ENCODE measurements at places on chromosomes 3 and 15.

GRCh38 chr3:53570709-53571108 lies 76.3 kb downstream of the CACNA1D start:
- no peak for DNase-seq

DNA sequence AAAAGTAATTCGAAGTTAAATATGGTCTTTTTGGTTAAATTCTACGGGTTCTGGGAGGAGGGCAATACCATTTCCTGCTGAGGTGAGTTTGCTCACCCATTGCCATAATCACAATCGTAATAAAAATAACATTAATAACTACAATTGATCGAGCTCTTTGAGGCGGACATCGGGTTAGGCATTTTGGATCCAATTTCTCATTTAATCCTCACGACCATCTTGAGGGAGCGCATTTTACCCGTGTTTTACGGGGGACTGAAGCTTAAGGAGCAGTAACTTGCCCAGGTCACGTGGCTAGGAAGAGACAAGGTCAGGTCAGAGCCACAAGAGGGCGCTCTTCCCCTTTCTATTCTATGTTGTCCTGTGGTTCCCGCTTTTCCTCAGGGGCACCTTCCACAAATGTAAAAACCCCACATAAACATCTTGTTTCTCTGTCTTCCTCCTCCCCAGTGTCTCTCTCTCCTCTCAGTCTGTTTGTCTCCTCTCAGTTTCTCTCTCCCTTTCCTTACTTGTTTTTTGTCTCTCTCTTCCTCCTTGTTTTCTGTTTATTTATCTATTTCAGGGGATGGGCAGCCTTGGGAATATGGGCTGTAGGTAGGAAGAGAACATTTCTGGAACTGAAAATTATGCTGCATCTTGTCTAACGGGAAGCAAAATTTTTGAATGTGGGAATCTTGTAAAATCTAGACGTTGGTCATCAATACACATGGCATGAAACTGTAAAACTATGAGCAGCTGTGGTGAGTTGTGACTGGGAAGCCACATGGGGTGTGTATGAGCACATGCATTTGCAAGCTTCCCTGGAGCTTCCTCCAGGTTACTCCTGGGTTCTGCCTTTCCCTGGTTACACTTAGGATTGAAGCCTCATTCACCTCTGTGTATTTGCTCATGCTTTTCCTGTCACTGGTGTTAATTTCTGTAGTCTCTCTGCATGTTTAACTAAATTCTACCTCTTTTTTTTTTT lies 71.0 kb downstream of the SQOR start:
- peak; percentile 26 for DNase-seq

DNA sequence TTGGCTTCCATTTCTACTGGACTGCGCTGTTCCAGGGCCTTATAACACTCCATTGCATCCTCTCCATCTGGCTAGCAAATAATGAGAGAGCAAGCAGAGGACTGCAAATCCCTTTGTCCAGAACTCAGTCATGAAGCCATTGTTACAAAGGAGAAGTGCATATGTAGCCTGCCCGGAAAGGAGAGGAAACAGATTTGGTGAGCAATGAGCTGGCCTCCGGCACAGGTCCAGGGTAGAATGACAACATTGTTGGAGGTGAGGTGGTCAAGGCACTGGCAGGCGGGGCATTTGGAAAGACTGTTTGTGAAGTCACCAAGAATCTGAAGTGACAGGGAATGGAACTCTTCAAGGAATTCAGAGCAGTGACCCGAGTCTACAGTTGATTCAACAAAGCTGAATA lies 25.0 kb upstream of the ATP1B3 start:
- no peak for DNase-seq

- no peak for DNase-seq
Observed at GRCh38 chr15:49331951-49332350, 91.1 kb upstream of the FGF7 start.

GRCh38 chr15:38992506-38992905 lies 427.9 kb upstream of the RASGRP1 start:
- DNase-seq, result no peak

DNA sequence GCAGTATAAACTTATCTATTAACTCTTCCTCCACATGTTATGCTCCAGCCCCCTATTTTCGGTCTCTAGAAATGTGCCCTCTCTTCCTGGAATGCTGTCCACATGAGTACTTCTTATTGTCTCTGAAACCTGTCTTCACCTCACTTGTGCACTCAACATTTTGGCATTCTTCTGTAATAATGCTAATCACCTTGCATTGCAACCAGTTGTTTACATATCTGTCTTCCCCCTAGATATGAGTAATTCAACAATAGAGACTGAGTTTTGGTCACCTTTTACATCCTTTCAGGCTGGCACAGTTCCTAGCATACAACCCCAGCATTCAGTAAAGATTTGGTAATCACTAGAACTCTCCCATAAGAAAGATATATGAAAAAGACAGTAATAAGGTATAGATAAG lies 17.2 kb downstream of the CCDC80 start:
- DNase-seq, result no peak

DNA sequence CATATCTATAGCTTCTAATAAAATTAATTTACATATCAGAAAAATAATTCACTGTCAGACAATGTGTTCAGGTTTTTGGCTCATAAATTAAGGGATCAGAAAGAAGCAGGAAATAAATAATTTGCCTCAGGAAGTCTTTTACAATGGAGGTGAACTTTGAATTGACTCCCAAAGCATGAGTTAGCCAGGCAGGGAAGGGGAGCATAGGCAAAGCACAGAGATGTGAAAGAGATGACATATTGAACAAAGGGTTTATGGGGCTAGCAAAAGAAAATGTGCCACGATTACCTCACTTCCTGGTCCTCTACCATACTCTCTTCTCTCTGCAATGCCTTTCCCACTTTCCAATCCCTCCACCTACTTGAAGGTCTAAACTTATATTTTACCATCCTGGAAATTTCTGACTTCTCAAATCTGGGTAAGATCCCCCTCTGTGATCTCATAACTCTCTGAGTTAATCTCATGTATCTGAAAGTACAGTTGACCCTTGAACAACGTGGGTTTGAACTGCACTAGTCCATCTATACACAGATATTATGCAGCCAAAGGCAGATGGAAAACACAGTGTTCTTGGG lies 4.1 kb upstream of the HEXA start:
- DNase-seq, result no peak

GRCh38 chr3:67357610-67358458 lies 296.6 kb downstream of the SUCLG2 start:
- no peak for DNase-seq

GRCh38 chr15:41932511-41933289 lies 38.8 kb upstream of the SPTBN5 start:
- DNase-seq, result no peak

- no peak for DNase-seq
Observed at GRCh38 chr15:26972636-26973035, 1.7 kb downstream of the GABRG3 start.

GRCh38 chr15:89177633-89178306 lies 43.6 kb downstream of the RLBP1 start:
- no peak for DNase-seq

GRCh38 chr15:81199031-81199779 lies 2.5 kb downstream of the IL16 start:
- DNase-seq, result no peak

- DNase-seq, result no peak
Observed at GRCh38 chr3:101932326-101933068, 83.2 kb downstream of the NFKBIZ start.

- no peak for DNase-seq
Observed at GRCh38 chr3:182631183-182632076, 161.9 kb upstream of the ATP11B start.

- DNase-seq, result no peak
Observed at GRCh38 chr3:161558236-161558635, 61.6 kb downstream of the OTOL1 start.

GRCh38 chr15:57218826-57219576 lies 157.3 kb upstream of the CGNL1 start:
- no peak for DNase-seq

GRCh38 chr15:90638963-90639362 lies 78.2 kb upstream of the BLM start:
- no peak for DNase-seq

DNA sequence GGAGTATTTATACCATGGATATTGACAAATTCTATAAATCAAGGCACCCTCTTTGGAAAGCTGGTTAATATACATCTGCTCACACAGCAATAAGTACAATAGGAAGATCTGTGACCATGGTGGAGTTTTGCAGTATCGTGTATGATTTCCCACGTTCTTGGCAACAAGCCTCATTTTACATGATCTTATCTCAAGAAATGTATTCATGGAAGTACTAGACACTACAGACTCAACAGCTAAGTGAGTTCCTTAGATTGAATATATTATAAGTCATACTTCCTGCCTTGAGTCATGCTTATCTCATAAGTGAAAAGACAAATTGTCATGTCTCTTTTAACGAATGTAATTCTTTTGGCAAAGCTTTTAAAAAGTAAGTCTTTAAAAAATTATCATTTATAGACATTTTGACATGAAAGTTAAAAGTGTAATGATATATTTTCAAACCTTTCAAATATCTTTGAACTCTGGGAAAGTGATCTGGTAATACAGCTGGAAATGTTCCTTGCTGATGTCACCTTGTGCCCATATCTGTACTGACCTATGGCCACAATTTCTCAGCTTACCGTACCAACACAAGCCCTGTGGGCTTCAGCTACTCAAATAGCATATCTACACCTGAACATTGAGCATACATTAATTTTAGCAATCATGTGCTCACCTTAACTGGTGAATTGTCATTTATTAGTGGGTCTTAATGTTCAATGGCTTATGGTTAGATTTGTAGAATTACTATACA lies 130.3 kb upstream of the TMC3 start:
- no peak for DNase-seq

GRCh38 chr3:108296239-108296638 lies at the start of gene HHLA2:
HHLA2 (plus strand) TSS chr3:108296548; CDS start chr3:108351814, 55,266 bp downstream.
- DNase-seq, result no peak

DNA sequence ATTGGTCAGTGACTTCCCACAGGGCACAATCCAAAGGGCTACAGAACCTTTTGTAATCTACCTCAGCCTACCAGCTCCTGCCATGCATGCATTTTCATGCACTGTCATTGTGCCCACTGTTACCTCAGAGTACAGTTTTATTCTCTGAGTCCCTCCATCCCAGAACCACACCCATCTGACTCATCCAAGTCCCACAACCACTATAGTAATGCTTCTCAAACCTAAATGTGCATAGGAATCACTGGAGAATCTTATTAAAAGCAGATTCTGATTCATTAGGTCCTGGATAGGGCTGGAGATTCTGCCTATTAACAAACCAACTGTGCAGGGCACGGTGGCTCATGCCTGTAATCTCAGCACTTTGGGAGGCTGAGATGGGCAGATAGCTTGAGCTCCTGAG lies 3.7 kb upstream of the B3GALNT1 start:
- no peak for DNase-seq

DNA sequence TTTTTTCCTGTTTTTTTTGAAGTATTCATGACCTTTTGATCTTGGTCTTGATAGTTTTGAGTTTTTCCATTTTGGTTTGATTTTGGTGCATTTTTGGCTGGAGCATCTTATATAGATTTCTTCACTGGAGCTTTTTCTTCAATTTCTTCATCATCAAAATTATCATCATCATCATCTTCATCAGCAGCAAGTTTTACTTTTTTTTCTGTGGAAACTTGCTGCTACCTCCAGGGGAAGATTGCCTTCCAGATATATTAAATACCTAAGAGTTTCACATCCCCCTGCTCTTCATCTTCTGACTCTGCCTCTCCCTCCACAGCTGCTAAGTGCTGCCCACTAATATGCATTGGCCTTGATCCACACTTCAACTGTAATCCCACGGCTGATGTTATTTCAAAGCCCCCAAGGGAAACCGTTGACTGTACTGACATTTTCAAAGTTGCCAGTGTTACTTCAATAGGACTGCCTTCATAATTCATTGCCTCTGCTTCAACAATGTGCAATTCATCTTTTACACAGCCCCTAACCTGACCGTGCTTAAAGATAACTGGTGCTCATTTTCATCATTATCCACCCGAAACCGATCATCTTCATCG lies 151.7 kb downstream of the NR1D2 start:
- no peak for DNase-seq

- no peak for DNase-seq
Observed at GRCh38 chr3:173933113-173933512, 535.6 kb downstream of the NLGN1 start.

DNA sequence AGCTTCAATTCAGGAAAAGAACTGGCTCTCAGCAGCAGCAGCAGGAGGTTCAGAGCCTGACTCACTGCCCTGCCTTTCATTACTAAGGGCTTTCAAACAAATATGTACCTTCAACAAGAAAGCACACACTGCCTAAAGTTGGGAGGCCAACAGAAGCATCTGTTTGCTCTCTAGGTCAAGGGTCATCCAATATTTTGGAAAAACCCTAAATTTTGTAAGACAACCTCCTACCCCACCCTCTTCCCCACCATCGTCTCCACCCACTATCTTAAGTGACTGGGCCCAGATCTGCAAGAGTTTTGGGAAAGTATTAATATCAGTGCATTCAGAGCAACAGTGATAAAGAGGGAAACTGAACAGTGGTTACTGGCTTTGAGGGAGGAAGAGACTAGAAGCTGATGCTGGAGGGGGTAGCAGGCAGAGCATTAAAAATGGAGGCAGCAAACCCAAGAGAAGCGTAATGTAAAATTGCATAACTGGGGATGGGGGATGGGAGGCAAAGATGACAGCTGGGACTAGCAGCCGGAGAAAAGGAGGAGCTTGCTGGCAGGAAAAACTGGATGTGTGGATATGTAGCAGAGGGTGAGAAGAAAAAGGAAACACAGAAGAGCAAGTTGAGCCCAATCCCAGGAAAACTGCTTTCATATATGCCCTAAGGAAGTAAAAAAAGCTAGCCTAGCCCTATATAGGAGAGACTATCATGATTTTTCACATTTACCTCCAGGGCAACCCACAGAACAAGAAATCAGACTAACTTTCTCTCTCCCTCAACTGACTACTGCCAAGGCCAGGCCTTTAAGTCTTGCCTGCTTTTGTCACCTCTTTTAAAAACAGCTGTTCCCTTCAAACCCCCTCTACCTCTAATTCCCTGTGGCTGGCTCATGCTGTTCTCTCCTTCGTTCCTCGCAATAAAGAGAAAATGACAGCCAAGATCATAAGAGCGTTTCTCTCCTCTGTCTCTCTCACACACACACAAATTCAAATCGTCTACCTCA lies 31.4 kb downstream of the NPTN start:
- DNase-seq, result no peak

Data from activated naive CD4-positive, alpha-beta T cell (primary cell).